Activated T-helper 1 cell treated with anti-CD3 and anti-CD28 coated beads, Interleukin-2, amount 50 U/mL, for 16 hours (primary cell): ENCODE measurements at places on chromosomes 6 and 20.

- peak; percentile 57 for DNase-seq
Observed at GRCh38 chr20:48738399-48739304, 89.1 kb downstream of the PREX1 start.

GRCh38 chr20:61193164-61193563, 58.9 kb upstream of the CDH4 start:
- DNase-seq: no peak

GRCh38 chr6:169859401-169859977, 108.1 kb downstream of the ERMARD start:
- no peak for DNase-seq

GRCh38 chr6:139325125-139325524, 33.3 kb upstream of the TXLNB start:
- no peak for DNase-seq
